ENCODE measurements at places on chromosomes 16 and 17.

GRCh38 chr17:62017912-62018311, 47.2 kb downstream of the MED13 start:
- no peak for DNase-seq

GRCh38 chr17:32192379-32192778, 50.1 kb downstream of the RHOT1 start:
- DNase-seq, result no peak

DNA sequence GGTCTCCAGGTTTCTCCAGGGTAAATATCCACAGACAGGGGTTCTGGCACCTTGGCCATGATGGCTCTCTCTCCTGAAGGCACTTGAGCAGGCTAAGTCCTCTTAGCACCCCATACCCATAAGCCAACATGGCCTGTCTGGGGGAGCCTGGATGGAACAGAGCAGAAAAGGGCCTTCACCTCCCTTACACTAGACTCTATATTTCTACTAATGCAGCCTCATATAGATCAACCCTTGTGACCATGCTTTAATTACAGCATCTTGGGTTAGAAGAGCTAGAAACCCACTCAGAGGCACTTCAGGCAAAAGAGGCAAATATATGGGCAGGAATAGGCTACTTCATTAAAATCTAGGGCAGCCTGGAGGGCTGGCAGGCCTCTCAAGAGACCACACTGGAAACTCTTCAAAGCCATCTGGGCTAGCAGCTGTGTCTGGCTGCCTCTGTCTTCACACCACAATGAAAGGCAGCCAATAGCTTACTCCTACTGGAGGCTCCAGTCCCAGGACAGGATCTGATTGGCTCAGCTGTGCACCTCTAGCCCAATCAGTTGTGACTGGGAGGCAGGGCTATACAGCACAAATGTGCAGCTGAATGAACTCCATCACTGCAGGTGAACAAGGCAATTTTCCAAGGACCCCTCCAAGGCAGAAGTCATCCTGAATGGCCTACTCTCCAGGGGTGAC, 4.7 kb upstream of the CDT1 start:
- DNase-seq, result no peak

- DNase-seq, result no peak
Measured at GRCh38 chr17:27915709-27916108, 22.5 kb upstream of the LYRM9 start.

GRCh38 chr16:31875928-31876547, 2.4 kb downstream of the ZNF267 start:
- DNase-seq, result no peak

DNA sequence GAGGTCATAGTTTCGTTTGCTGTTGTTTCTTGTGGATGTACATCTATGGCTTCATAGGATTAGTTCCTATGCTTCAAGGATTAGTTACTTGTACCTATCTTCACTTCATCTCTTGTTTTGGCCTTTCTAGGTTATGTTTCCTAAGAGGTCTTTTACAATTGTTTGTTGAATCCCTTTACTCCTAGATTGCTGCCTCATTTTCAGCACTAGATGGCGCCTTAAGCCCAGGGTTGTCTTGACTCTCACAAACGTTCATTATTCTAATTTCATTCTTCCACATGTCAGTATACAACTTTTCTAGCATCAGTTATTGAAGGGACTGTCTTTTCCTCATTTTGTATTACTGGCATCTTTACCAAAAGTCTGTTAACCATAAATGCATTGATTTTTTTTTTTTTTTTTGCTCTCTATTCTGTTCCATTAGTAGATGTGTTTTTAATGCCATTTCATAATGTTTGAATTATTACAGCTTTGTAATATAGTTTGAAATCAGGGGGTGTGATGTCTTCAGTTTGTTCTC, 45.0 kb upstream of the NACA2 start:
- peak; percentile 51 for DNase-seq

- DNase-seq, result no peak
Measured at GRCh38 chr17:69047368-69048263, 13.1 kb downstream of the ABCA9 start.

GRCh38 chr17:81244358-81245023, 5.4 kb downstream of the NDUFAF8 start:
- DNase-seq, result no peak
